Femur (tissue), 1 donor: ENCODE measurements at places on chromosomes 6 and 20.
A peak's percentile ranks its signal among the peaks of the same experiment; 100 is the strongest.

GRCh38 chr6:168016176-168016620 lies 18.7 kb downstream of the KIF25 start:
- no peak for DNase-seq

DNA sequence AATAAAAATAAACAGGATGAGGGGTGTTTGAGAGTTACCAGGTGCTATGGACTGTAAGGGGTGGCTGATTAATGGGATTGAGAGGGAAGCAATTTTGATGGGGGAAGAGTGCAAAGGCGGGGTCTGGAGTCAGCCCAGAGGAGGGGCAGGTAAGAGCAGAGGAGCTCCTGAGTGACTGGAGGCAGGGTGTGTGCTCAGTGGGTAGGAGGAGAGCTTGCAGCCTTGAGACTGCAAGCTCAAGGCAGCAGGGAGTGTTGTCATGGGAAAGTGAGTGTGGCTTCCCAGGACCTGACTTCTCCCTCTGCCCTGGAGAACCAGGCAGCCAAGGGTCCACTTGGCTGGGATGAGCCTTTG lies 54.2 kb downstream of the RAB44 start:
- DNase-seq = no peak

- peak; percentile 60 for DNase-seq
Measured at GRCh38 chr6:75203721-75204120, 2.1 kb downstream of the COL12A1 start.

- no peak for DNase-seq
Measured at GRCh38 chr6:20837189-20837588, 302.9 kb downstream of the CDKAL1 start.

DNA sequence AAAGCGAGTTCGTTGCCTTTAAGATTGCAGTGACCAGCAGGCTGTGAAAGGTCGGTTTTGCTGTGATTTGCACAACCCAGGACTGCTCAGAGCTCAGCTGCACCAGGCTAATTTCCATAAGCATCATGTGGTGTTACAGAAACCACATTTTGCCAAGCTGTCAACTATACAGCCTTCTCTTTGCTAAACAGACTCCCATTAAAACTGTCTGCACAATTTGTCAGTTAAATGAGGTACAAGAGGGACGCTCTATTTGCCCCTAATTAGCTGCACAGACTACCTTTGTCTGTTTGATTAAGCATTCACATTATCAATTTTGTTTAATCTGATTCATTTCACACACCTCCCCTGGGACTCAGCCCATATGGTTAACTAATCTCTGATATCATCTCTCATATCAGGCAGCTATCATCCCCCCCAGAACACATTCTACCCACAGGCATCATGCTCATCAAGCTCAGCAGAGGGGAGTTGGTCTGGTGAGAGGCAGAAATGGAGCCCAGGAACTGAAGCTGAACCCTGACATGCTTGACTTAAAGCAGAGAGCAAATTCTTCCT lies 62.1 kb downstream of the OLIG3 start:
- DNase-seq = no peak

GRCh38 chr6:138107078-138107751 lies at the start of gene PERP:
Gene PERP (minus strand): TSS chr6:138107419. CDS start chr6:138107340, 79 bp downstream.
- DNase-seq = peak; percentile 47

DNA sequence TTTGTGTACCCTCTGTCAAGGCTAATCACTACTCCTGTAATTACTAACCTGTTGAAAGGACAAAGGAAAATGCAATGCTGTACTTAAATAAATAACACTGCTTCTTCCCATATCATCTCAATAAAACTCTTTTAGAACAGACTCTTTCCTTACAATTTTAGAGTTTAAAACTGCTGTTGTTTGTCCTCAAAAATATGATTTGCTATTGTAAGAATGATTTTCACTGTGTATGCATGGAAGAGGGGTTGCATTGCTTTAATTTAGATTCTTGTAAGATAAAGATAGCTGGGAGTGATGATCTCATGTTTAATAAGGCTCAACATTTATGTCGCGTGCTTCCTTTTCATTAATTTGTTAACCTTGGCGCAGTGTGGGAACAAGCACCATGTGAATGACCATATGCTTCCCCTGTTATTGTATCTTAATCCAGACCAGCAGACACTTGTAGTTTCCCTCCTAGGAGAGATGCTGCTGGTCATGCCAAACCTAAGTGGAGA lies 89.8 kb upstream of the ATXN1 start:
- no peak for DNase-seq

DNA sequence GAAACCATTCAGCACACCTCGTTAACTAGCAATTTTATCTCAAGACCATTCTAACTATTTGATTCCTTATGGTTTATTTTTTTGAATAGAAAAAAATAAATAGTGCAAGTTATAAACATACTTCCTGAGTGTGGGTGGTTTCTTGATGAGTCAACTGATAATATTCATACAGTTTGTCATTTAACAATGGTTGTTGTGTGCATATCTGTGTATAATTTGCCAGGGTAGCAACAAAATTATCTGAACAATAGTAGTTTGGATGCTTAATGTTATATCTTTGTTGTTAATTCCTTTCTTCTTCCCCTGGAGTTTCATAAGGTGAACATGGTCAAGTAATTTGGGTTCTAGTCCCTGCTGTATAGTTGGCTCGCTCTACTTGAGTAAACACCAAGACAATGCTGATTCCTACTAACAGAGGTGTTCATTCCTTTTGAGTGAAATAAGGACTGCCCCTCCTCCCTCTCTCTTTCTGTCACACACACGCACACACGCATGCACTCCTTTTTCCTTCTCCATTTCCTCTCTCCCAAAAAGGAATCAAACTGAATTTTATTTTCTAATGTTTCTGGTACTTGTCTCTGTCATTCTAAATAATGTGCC lies 938.1 kb upstream of the EPHA7 start:
- DNase-seq = no peak

- DNase-seq = no peak
Measured at GRCh38 chr6:84825461-84825860, 61.1 kb upstream of the TBX18 start.

DNA sequence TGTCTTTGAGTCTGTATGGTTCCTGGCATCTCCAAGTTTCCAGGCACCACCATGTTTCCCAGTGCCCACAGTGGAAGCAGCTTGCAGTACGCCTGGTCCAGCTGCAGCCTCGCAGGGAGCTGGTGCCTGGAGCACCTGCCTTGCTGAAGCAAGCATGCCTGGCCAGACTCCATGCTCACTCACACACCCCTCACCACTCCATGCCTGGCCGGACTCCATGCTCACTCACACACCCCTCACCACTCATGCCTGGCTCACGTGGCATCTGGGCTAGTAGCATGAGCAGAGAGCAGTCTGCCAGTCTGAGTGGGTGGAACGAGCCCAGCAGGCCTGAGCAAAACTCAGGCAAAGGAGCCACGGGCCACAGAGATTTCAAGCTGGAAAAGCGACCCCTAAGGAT lies 214.3 kb downstream of the TFAP2C start:
- DNase-seq = no peak

- no peak for DNase-seq
Measured at GRCh38 chr6:165701005-165701404, 38.0 kb upstream of the PDE10A start.

GRCh38 chr6:39314273-39314795 lies at the start of gene KCNK17:
Gene KCNK17 (minus strand): TSS chr6:39314419. CDS start chr6:39314320, 99 bp downstream.
- DNase-seq = no peak

DNA sequence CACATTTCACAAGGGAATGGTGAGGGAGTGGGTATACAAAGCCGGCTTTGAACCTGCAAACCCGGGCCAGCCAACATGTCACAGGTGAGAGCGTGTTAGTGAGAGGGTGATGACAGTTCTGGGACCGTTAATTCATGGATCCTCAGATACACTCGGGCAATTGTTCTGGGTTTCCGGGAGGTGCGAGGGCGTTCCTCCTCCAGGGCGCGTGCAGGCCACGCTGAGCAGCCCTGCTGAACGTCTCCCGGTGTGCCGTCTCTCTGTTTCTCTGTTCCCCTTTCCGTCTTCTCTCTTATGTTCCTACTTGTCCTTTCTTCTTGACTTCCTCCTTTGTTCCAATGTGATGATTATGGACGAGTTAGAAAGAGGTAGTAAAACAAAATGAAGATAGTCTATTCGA lies 130.0 kb upstream of the GMDS start:
- no peak for DNase-seq

GRCh38 chr20:50554694-50555579 lies 44.8 kb downstream of the PTPN1 start:
- DNase-seq = no peak
